ENCODE measurements at places on chromosomes 4 and X.

GRCh38 chr4:5923376-5923775 lies 30.5 kb upstream of the CRMP1 start:
- DNase-seq, result no peak

- no peak for DNase-seq
Observed at GRCh38 chr4:105896984-105897775, 1.9 kb downstream of the NPNT start.

DNA sequence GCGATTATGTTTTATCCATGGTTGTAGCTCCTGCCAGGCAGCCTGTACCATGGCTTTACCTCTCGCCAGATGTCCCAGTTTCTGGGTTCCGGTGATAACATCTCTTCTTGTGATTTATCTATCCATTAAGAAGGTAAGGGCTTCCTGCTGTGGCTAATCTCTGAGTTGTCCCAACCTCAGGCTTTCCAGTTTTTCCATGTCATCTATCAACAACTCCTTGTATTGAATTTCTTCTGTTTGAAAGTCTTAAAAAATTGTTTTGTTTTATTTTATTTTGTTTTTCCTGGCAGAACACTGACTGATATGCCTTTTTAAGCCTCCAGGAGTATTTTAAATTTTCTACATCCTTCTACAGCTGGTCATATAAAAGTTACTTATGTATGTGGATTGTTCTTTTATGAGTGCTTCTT lies 241.9 kb downstream of the ANTXR2 start:
- no peak for DNase-seq

- DNase-seq, result no peak
Observed at GRCh38 chr4:21827575-21827974, 121.0 kb downstream of the KCNIP4 start.

- DNase-seq, result no peak
Observed at GRCh38 chr4:42440083-42440482, 42.8 kb downstream of the SHISA3 start.

Data from NCI-H1694 (cell line).